Activated naive CD4-positive, alpha-beta T cell (primary cell): ENCODE measurements at places on chromosomes 1 and 21.

DNA sequence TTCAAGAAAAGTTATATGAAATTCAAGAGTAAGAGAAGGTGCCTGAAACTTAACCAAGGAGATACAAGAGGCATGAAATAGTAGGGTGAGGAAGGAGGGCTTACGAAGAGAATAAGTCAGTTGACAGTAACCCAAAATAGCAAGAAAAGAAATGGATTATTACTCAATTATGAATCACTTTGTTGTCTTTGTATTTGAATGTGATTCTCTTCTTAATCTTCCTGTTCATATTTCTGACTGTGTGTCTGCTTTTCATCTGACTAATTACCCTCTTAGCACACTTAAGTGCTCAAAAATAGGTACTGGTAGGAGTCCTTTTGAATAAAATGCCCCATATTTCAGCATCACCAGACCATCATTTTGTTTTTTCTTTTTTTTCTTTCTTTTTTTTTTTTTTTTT lies 39.4 kb downstream of the GLMN start:
- no peak for DNase-seq

DNA sequence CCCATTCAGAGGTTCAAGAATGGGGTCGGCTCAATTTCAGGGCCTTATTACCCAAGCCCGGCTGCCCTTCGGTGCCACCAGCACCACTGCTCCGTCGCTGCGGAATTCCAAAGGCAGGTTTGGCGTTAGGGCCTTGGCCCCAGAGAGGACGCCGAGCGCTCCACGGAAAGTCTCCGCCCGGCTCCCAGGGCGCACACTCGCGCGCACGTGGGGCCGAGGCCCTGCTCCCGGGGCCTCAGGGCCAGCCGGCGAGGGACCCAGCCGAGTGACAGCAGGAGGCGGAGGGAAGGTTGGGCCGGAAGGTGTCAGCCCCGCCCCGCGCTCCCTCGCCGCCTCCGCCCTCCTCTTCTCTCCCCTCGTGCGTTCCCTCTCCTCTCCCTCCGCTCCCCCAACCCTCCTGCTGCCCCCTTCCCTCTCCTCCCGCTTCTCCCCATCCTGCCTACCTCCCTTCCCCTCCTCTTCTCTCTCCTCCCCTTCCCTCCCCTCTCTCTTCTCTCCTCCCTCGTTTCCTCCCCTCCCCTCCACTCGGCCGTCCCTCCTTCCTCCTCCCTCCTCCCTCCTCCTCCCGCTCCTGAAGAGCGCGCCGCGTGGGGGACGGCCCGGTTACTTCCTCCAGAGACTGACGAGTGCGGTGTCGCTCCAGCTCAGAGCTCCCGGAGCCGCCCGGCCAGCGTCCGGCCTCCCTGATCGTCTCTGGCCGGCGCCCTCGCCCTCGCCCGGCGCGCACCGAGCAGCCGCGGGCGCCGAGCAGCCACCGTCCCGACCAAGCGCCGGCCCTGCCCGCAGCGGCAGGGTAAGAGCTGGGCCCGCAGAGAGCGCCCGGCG lies at the start of gene ETS2:
Gene ETS2, plus strand, starts transcription at position 602 of the 825 bp plus-strand sequence. CDS start 4,106 bp downstream, outside the sequence.
- peak; percentile 45 for DNase-seq

DNA sequence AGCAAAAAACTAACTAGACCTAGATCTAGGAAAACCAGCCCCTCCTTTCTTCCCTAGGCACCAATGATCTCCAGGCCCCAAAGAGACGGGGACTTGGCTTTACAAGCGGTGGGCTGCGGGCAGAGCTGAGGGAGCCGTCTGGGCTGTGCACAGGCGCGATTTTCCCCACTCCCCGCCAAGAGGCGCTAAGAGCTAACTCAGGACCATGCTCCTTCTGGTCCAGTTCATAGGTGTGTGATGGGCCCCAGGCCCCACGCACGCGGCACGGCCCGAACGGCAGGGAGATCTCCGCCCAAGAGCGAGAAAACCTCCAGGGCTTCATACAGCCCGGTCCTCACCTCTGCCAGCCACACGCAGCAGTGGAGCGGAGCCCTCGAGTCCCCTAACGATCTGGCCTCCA lies 7.5 kb upstream of the GPR153 start:
- DNase-seq = no peak

DNA sequence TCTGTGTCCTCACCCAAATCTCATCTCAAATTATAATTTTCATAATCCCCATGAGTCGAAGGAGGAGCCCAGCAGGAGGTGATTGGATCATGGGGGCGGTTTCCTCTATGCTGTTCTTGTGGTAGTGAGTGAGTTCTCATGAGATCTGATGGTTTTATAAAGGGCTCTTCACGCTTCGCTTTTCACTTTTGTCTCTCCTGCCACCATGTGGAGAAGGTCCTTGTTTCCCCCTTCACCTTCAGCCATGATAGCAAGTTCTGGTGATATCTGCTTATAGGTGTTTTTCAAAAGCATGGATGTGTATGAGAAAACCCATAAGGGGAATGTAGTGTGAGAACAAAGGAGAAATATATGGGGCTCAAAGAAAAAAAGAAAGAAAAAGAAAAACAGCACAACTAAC lies 405.9 kb upstream of the RGS18 start:
- DNase-seq = no peak

GRCh38 chr1:818618-819291 lies 105.0 kb upstream of the SAMD11 start:
- no peak for DNase-seq

DNA sequence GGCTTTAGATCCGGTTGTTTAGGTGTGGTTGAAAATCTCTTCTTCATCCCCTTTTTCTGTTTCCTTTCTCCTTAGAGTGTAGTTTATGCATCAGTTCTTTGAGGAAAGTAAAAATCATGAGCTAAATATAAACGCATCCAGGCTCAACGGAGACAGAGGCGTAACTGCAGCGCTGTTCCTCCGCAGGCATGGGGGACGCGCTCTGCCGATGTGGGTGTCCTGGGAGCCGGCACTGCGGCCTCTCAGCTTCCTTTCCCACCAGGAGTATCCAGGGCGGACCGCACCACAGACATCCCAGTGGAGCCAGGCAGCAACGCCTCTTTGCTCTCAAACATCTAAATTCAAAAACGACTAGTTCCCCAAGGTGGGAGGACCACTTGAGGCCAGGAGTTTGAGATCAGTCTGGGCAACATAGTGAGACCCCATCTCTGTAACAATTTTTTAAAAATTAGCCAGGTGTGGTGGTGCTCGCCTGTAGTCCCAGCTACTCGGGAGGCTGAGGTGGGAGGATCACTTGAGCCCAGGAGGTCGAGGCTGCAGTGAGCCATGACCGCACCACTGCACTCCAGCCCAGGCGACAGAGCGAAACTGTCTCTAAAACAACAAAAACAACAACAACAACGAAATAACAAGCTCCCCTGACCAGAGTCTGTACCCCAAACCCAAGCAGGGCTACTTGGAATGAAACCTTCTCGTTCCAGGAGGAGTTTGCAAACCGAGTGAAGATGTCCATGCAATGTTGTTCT lies 16.4 kb downstream of the SLC45A1 start:
- no peak for DNase-seq

DNA sequence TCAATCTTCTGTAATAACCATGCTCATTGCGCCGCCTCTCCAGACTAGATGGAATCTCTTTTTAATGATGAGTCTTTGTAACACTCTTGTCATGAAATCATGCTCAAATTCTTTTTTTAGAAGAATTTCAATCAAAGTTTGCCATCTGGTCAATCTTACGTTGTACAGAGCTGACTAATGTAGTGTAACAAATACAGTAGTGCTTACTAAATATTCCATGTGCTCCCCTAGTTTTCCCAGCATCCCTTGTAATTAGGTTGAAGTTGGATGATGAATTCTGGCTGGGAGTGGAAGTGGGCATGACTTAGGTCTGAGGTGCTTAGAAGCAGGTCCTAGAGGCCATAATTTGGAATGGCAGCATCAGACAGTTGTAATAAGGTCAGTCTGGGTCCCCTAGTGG lies 309.1 kb upstream of the SNX7 start:
- DNase-seq = no peak

DNA sequence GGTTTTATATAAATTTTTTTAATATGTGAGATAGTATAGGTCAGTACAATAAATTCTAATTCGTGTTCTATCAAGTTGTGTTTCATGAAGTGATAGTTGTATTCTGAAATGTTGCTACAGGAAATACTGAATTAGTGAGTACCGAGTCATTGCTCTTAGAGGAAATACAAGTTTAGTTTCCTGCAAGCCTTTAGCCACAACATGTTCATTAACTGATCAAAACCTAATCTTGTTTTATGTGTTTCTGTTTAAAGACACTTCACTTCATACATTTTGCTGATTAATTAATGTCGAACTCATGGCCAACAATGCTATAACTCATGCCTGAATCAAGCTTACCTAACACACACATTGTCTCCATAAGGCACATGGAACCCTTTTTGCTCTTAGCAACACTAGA lies 43.6 kb downstream of the LRRC7 start:
- no peak for DNase-seq

DNA sequence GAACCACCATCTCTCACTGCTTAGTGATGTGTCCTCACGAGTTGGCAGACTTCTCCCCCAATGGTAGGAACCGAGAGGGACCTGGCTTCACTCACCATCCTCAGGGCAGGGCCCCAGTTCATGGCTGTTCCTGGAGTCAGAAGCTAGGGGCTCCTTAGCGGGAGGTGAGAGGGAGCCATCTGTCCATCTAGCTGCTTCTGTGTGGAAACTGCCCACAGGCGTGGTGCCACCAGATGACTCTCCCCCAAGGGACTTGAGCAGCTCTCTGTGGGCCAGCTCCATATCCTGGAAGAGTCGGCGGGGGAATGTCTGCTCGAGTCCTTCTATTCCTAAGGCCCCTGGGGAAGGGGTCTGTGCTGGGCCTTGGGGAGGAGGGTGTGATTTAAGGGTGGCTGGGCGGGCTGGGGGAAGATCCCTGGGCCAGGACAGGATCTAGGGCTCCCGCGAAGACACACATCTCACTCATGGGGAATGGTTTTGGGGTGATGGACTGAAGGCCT lies 16.3 kb downstream of the LRRC71 start:
- no peak for DNase-seq

GRCh38 chr1:5465281-5465711 lies 526.9 kb downstream of the NPHP4 start:
- DNase-seq = no peak

GRCh38 chr1:235918032-235918431 lies 51.3 kb upstream of the LYST start:
- DNase-seq = no peak

GRCh38 chr1:147245129-147245528 lies 2.6 kb downstream of the CHD1L start:
- DNase-seq = no peak

GRCh38 chr1:15153842-15154479 lies 414 bp downstream of the TMEM51 start:
- no peak for DNase-seq

- peak; percentile 40 for DNase-seq
Measured at GRCh38 chr1:45359882-45360513, 19.8 kb upstream of the MUTYH start.

GRCh38 chr1:3064296-3064850 lies 4.6 kb upstream of the PRDM16 start:
- DNase-seq = no peak

DNA sequence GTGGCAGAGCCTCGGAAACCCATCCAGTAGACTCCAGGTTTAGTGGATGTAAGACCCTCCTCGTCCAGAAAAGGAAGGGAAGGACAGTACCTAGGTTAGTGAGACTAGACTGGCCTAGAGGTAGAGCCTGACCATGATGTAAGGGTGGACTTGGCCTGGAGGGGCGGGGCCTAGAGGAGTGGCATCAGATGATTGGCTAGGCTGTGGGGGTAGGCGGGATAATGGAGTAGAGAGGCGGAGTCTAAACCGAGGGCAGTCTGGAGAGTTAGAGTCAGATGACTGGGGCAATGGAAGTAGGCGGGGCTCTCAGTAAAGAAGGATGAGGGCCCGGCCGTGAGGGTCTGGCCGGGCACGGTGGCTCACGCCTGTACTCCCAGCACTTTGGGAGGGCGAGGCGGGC lies 70.1 kb downstream of the EPHB2 start:
- no peak for DNase-seq

DNA sequence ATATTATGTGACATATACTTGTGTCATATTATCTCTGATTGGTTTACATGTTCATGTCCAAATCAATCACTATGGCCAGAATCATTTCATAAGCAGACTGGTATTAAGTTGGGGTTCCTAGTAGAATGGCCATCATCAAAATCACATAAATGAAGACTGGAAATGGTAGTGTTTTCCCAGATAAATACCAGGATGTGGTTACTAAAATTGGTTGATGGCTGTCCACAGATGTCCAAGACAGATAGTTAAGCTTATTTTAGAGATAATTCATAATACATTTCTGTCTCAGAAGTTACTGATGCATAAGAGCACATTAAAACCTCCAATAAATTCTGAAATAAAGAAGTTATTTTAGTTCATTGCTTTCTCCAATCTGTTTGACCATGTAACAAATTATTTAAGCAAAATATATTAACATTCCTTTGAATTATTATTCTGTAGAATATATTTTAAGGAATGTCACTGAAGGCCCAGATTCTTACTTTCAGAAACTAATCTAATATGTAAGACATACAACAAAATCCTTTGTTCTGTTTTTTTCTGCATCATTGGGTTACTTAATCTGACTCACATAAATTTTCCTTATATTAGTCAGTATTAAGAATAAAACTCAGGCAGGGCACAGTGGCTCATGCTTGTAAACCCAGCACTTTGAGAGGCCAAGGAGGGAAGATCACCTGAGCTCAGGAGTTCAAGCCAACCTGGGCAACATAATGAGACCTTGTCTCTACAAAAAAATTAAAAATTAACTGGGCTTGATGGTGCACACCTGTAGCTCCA lies 483.9 kb downstream of the PTPRC start:
- no peak for DNase-seq

- DNase-seq = no peak
Measured at GRCh38 chr1:215669806-215670491, 102.8 kb downstream of the KCTD3 start.

- DNase-seq = no peak
Measured at GRCh38 chr1:38265293-38266196, 219.0 kb upstream of the POU3F1 start.

- peak; percentile 37 for DNase-seq
Measured at GRCh38 chr21:42117229-42117966, 46.3 kb downstream of the UMODL1 start.

GRCh38 chr1:160446945-160447600 lies 46.7 kb downstream of the VANGL2 start:
- no peak for DNase-seq

DNA sequence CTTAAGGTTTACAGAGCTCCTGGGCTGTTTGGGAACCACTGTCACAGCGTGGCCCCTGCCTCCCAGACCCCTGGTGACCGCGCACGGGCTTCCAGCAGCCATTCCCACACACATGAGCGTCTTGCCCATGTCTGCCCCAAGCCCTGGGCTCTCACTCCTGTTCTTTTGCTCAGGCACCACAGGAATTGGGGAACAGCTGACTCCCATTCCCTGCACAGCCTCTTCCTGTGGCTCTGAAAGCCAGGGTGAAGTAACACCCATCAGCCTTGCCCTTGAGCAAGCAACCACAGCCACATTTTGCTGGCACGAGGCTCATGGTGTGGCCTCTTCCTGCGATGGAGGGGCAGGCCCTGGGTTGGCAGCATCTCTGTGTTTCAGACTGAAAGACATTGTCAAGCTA lies 14.3 kb upstream of the GPR157 start:
- no peak for DNase-seq
